ENCODE measurements at places on chromosomes 13 and 19.

- DNase-seq, result no peak
These were observed 7.1 kb upstream of the CIRBP start for GRCh38 chr19:1261798-1262622.

- no peak for DNase-seq
These were observed 227.4 kb downstream of the TEX29 start for GRCh38 chr13:111547726-111548273.

DNA sequence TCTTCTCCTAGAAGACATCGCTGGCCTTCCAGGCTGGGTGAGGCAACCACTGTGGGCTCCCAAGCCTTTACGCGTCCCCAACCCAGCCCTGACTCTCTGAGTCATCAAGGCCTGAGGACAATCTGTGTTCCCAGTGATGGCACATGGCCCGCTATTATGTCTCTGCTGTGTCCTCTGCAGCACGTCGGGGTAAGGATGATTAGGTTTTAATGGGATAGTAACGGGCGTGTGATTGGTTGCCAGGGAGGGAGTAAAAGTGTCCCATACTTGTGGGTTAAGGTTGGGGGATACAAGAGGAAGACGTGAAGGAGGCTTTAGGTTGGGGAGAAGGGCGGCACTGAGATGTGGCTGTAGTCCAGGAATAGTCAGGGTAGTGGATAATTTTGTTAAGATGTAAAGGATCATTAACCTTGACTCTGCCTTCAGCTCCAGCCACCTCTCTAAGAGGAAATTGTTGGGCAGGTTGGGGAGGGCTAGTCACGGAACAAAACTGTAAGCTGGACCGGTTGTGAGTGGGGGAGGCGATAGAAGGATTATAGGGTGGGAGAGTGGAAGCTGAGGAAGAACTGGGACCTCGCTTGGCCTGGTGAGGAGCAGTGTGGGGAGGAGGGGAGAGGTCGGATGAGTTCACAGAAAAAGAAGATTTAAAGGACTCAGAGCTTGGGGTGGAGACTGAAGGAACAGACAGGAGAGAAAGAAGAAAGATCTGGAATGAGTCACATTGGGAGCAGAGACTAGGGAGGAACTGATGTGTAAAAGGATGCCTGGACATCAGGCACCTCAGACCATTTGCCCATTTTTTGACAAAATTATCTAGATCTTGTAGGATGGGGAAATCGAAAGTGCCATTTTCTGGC, 27.9 kb upstream of the IGFL1 start:
- DNase-seq, result no peak

DNA sequence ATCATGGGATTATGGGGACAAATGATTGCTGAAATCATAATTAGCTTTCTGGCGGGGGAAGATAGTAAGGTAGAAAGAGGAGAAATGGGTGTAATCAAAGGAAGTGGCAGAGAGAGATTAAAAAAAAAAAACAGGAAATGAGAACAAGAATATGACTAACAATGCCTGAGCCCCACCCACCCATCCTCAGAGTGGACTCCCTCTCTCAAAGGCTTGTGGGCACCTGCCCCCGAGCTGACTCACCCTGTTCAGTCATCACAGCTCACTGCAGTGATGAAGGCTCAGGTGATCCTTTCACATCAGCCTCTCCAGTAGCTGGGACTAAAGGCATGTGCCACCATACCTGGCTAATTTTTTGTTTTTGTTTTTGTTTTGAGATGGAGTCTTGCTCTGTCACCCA, 26.4 kb upstream of the TPT1 start:
- peak; percentile 91 for DNase-seq

- DNase-seq, result peak; percentile 32
These were observed 19.2 kb downstream of the CEACAM6 start for GRCh38 chr19:41774515-41774980.

- DNase-seq, result no peak
These were observed 58.0 kb downstream of the MAP4K1 start for GRCh38 chr19:38559428-38560401.

DNA sequence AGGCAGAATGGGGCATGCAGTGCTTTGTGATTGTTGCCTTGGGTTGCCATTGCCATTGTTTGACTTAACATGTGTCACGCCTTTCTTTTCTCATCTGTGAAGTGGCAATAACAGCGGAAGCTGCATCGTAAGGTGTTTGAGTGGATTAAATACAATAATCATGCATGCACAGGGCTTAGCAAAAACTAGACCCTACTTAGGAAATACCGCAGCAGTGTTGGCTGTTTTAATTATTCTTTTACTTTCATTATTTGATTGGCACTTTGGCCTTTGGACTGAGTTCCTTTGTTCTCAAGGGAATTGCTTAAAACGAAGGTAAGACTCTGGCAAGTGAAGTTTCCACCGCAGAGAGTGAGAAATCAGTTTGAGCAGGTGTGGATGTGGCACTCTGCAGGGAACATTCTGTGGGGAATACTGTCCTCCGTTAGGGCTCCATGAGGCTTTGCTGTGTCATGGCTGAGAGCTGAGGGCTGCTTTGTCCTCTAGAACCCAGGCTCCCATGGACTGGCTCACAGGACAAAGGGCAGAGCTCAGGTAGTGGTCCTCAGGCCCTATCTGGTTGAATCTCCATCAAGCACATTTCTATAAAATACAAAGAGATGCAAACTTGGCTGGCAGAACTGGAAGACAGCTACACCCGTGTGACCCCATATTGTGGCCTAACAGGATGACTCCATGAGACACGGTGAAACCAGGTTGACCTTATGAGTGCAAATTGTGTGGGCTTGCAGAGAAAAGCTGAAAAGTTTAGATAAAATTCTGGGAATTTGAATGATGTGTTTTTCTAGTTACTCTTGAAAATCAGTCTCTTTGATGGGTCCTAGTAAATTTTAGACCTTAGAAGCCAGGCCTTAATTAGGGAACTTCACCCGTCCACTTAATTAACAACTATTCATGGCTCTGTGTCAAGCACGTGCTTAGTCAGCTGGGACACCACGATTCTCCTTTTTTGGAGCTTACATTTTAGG, 407.2 kb downstream of the KCNRG start:
- no peak for DNase-seq

- DNase-seq, result no peak
These were observed 30.4 kb upstream of the IRS2 start for GRCh38 chr13:109816808-109817203.

DNA sequence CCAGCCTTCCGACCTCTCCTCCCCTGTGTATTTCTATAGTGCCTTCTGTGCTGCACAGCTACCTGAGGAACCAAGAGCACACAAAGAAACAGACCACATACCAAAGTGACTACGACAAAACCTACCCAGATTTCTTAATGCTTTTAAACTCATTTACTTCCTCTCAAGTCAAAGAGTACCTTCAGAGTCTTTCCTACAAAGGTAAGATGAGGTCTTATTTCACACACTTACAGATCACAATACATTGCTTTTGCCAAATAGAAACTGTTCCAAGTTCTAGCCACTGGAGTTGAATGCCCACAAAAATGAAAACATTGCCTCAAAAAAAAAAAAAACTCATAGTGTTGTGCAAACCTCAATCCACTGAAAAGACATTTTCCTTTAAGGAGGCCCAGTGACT, 36.4 kb downstream of the TEX26 start:
- DNase-seq, result no peak

DNA sequence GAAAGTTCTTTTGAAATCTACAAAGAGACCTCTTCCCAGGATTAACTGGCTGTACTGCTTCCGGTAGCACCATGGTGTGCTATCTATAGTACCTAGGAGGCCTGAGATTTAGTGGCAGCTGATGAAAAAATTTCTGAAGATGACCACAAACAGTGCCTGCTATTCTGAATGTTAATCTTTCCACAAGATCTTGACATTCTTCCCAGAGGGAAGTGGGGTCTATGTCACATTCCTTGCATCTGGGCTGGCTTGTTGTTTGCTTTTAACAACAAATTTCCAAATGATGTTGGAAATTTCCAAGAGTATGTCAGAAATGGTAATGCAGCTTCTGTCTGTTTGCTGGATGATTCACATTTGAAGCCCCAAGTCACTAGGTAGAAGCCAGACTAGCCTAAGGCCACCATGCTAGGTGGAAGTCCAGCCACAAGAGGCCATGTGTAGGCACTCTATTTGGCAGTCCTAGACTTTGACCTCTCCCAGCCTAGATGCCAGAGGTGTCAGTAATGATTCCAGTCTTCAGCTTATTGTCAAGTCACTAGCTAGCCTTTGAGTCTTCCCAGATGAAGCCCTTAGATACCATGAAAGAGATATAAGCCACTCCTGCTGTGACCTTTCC, 22.1 kb downstream of the SPART start:
- no peak for DNase-seq

DNA sequence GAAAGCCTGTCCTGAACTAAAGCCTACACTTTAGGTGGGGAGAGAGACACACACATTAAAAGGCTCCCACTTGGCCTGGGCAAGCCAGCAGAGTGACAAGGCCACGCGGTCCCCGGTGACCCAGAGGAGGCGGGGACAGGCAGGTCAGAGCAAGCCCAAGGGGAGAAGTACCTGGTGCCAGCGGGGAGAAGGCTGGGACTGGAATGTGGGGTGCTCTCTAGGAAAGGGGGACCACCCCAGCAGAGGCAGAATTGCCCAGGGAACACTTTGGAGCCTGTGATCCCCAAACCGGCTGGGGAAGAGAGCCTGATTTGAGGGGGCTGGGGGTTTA, 82.3 kb downstream of the RAB20 start:
- no peak for DNase-seq

- DNase-seq, result no peak
These were observed 152.9 kb downstream of the EFNB2 start for GRCh38 chr13:106382534-106382933.

DNA sequence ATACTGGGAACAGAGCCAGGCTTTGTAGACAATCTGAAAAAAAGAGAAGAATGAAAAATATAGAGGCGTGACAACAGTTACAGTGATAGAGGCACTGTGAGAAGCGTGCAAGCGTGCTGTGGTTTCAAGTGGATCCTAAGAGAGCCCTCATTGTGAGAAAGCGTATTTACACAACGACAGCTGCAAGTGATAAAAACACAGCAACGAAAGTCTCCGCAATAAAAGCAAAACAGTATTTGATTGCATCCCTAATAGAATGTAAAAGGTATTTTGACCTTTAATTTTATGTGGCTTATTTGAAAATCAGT, 642.7 kb upstream of the ARGLU1 start:
- DNase-seq, result no peak

- no peak for DNase-seq
These were observed 1156.5 kb downstream of the OLFM4 start for GRCh38 chr13:54185101-54185500.

DNA sequence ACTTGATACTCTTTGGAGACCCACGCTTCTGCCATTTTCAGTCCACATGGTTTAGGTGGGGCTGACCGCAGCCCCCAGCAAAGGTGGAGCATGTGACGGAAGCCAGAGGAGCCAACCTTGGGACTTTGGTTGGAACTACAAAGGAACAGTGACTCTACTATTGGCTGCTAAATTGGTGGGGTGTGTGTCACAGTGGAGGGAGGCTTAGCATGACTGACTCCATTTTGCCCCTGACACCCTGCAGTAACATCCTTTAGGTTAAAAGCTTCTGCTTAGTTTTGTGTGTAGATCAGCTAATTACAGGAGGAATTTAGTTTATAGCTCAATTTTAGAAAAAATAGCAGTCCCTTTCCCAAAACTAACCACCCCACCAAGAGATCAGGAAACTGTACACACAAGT, 6.6 kb downstream of the SDHAF1 start:
- no peak for DNase-seq

GRCh38 chr13:30000370-30000765, 150.0 kb upstream of the UBL3 start:
- no peak for DNase-seq

- no peak for DNase-seq
These were observed 552 bp upstream of the GRWD1 start for GRCh38 chr19:48445256-48445605.

DNA sequence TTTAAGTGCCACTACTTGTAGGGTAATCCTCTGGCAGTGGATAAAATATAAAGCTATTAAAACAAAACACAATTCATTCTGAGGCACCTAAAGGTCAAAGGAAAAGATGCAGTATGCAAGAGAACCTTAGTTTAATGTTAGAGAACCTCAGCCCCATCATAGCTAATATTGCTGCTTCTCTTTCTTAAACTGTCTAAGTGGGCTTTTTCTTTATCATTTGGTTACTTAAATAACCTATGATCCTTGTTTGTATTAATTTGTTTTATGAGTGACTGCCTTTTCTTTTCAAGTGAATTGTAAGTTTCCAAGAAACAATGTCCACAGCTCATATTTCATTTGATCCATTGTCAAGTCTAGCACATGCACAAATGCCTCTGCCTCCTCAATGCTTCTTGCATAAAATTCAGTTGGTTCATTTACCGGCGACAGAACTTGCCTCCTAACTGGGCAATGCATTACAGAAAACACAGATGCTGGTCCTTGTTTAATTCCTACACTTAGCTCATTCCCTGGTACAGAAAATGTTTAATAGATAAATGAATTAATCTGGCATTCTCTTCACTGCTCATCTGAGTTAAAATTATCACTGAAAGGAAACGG, 1049.8 kb downstream of the OLFM4 start:
- no peak for DNase-seq

GRCh38 chr13:74132152-74132775, 1.9 kb downstream of the KLF12 start:
- DNase-seq, result no peak

DNA sequence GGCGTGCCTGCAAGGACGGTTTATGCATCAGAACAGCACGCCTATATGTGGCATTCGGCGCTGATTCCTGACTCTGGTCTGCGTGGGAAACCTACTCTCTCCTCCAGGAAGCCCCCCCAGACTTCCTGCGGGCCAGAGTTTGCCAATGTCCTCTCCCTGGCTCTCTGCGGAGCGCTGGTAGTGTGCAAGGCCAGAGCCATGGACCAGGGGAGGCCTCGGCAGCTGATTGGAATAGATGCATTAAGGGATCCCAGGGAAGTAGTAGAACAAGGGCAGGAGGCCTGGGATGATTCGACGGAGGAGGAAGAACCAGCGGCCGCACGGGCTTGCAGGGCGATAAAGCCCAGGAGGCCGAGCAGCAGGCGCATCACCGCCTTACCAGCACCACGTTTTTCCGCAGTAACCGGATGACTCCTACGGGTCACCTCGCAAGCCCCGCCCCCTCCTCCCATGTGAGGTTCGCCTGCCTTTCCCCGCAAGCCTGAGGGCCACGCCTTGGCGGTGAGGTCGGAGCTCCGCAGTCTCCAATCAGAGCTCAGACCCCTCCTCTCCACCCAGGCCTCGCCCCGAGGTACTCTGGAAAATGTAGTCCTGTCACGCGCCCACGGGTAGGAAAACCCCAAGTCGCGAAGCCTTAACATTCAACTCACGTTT, 5.0 kb downstream of the CLEC11A start:
- peak; percentile 75 for DNase-seq

DNA sequence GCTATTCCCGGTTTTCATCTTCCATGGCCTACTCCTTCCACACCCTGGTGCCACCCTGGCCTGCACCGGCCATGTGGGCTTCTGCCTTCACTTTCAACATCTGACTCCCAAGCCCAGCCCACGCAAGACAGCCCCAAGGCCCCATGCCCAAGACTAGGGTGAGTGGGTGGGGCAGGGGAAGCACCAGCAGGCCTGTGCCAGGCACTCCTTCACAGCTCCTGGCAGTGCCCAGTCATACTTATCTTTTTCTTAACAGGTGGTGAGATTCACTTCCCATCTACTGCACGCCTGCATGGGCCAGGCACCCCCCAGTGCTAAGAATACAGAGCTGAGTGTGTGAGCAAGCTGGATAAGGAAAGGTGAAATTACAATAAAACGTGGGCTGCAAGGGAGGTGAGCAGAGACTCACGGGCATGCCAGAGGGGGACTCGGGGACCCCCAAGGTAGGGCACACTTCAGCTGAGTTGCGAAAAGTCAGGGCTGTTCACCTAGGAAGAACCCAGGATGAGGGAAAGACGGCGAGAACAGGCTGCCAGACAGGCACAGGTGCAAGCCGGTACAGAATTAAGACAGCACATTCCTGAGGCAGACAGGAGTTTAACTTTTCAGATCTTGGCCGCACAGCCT, 55.7 kb downstream of the COL4A1 start:
- DNase-seq, result no peak

- no peak for DNase-seq
These were observed 482.2 kb downstream of the SLITRK5 start for GRCh38 chr13:88153353-88153752.

Data from stimulated activated CD4-positive, alpha-beta T cell treated with anti-CD3 and anti-CD28 coated beads, TNF-alpha, amount 100 ng/mL, for 48 hours (primary cell).